Non-pigmented ciliary epithelial cell (primary cell): ENCODE measurements at places on chromosomes 13 and 19.

- peak; percentile 66 for DNase-seq
Observed at GRCh38 chr19:48123907-48124651, 13.5 kb upstream of the PLA2G4C start.

GRCh38 chr13:43019811-43020210, 3.6 kb upstream of the DNAJC15 start:
- no peak for DNase-seq

DNA sequence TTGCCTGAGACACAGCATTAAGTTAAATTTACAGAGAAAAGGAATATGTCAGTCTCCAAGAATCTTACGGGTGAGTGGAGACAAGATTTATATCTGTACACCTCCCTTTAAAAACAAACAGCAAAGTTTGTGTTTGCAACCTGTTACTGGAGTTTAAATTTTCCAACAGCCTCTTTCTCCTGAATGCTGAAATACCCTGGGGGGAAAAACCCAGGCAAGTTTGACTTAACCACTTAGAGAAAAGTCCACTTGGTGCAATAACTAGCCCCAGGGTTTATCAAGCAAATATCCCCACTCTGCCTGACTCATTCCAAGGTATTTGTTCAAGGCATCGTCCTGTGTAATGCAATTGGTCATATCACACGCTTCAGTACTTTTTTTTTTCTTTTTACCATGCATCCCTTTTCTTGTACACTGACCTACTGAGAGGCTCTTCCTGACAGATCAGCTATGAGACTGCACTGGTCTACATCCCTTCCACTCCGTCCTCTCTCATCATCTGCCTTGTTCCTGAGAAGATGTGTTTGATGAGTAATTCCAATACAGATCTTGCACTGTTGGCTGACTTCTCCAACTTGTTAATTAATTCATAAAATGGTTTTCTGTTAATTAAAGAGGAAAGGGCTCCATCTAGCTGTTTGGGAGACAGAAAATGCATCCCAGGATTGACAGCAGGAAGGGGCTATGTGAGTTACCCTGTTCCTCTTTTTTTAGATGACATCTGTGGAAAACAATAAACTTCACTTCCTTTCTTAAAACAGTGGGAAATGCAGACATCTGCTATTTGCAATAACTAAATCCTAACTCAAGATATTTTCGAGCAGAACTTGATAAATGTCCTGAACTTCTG, 212.5 kb upstream of the IRS2 start:
- DNase-seq = peak; percentile 92

- no peak for DNase-seq
Observed at GRCh38 chr13:18948012-18948663, 233.5 kb downstream of the TUBA3C start.

DNA sequence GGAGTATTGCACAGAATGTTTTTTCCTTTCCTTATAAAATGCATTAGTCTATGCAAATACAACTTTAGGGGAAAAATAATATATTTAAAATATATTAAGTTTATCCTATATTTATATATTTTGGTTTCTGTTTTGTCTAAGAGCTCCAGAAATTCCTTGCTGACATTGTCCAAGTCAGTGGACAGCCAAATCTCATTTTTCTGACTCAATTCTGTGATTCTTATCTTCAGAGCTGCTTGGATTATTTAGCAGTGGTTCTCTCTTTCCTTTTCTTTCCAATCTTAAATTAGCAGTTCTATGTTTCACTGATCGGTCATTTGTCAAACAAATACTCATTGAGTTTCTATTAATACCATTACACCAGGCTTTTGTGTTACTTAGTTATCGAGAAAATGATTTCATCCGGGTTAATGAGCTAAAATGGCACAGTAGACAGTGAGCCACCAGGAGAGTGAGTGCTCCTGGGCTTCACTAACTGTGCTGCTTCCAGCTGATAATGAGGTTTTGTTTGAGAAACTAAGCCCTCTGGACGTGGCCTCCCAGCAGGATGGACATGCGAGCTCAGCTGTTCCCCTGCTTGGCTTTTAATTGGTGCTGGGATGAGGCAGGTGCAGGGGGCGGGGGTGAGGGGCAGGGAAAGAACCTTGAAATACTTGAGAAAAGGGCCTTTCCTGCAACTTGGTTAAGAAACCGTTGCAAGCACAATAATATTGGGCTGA, 44.0 kb downstream of the ATP11A start:
- DNase-seq = no peak

DNA sequence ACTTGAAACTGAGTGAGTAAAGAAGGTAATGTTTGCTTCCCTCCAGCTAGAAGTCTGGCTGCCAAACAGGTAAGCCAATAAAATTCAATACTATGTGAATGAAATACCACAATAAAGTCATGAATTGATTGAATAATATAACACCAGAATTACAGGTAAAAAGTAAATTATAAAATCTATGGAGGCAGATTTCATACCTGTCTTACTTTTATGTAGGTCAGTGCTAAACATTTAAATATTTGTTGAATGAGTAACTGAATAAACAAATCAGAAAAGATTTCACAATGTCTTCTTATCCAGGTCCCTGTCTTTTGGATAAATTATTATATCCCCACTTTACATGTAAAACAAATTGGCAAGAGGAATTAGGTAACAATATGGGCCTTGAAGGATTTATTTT, 62.7 kb downstream of the MICU2 start:
- DNase-seq = no peak

DNA sequence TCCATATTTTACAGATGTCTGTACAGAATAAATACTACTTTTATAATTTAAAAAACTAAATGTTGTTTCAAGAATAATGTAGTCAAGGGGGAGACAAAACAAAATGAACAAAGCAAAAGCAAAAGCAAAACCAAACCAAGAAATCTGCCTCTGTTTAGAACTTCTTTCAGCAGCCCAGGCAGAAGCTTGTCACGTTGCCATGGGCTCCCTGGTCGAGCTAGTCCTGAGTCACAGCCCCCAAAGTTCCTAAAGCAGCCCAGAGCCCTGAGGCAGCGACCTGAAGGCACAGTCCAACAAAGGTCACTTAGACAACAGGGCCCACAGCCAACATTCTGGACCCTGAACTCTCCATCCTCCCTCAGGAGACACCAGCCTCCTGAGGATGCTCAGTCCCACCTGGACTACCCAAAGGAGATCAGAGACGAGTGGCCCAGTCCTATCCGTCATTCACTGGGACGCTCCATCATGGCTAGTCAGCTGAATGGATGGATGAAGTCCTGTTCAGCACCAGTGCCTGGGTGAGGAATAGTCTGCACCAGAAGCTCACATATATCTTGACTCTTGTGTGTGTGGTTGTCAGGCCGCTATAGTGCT, 41.7 kb downstream of the SIAH3 start:
- no peak for DNase-seq

DNA sequence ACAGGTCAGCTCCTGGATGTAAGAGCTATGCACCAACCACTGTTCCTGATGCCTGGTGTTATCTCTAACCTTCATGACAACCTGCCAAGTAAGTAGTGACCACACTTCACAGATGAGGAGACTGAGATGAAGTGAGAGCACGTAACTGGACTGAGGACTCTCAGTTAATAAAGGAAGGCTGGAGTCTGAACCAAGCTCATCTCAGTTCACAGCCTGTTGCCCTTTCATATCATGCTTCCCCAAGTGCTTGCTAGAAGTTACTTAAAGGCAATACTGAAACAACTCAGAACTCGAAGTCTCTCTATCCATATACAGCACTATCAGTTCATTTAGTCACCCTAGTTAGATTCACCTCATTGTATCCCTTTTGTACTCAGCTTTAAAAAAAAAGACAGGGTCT, 119.7 kb downstream of the ABCC4 start:
- no peak for DNase-seq

DNA sequence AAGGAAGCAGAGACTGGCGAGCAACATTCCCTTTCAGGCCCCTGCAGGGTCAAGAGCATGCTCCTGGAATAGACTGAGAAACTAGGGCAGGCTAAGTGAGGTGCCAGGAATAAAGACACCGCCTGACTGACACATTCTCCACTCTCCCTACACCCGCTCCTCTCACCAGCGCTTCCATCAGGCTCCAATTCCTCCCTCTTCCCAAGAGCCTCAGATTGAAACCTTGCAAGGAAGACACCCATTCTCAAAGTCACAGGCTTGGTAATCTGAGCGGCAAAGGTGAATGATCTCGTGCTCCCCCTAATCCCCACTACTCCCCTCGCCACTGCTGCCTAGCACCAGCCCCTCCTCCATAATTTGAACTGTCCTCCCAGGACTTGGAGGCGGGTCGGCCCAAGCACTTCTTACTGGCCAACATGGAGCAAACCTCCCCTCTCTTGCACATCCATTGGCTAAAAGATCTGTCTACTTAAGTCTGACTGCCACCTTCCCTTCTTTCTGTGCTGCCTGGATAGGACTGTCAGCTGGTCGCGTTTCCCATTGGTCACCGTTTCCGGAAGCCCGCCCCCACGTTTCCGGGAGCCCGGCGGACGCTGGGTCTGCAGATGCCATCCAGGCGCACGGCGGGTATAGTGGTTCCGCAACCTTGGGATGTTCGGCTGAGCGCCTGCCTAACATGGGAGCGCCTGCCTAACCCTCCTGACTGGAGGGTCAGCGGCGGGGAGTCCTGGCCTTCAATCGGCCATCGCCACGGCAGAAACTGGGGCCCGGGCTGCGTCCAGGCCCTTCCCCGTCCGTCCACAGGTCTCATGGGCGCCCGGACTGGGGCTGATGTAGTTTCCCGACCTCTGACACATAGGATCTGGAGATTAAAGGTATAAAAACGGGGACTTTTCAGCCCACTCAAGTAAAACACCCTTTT, 33.6 kb downstream of the ZNF383 start:
- DNase-seq = peak; percentile 99

- DNase-seq = no peak
Observed at GRCh38 chr19:4018140-4018613, 10.6 kb downstream of the PIAS4 start.

DNA sequence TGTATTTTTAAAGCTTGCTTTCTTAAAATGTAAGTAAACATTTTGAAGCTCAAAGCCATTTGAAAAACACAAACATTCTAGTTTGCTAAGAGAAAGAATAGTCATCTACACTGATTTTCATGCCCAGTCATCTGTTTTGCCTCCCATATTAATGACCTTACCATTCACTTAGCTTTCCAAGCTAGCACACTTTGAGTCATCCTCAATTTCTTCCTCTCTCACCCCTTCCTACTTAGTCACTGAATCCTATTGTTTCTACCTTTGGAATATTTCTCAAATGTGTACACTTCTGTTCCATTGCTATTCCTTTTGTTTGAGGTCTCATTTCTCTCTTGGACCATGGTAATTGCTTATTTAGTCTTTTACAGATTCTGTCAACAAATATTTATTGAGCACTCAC, 7.3 kb upstream of the HS6ST3 start:
- no peak for DNase-seq

GRCh38 chr13:110262508-110263291, 44.3 kb downstream of the COL4A1 start:
- no peak for DNase-seq

GRCh38 chr13:49607761-49608160, 20.5 kb upstream of the ARL11 start:
- no peak for DNase-seq

GRCh38 chr13:60583196-60583888, 186.3 kb downstream of the TDRD3 start:
- DNase-seq = no peak

- DNase-seq = no peak
Observed at GRCh38 chr19:58300620-58301019, 4.6 kb upstream of the ERVK3-1 start.

GRCh38 chr13:23050126-23050525, 130.7 kb upstream of the SGCG start:
- DNase-seq = no peak

DNA sequence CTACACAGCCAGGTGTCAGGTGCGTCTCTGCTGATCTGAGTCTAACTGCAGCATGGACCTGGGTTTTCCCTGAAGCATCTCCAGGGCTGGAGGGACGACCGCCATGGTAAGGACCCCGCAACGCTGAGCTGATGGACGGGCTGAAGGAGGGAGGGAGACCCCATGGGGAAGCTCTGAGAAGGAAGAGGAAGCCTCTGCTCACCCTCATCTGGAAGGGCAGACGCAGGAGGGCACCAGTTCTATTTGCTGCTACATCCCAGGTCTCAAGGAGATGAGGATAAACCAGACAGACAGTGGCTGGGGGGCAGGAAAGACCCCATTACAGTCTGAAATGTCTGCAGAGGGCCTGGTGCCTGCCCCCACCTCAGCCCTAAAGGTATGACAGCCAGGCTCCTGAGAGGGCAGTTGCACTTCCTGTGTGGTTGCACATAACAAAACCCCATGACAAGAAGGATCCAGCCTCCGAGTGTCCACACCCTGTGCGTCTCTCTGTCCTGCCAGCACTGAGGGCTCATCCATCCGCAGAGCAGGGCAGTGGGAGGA, at the start of gene LILRA2:
Gene LILRA2 (plus strand): TSS at position 461 of the 543 bp plus-strand sequence. CDS start 89 bp downstream, outside the sequence.
- DNase-seq = no peak

DNA sequence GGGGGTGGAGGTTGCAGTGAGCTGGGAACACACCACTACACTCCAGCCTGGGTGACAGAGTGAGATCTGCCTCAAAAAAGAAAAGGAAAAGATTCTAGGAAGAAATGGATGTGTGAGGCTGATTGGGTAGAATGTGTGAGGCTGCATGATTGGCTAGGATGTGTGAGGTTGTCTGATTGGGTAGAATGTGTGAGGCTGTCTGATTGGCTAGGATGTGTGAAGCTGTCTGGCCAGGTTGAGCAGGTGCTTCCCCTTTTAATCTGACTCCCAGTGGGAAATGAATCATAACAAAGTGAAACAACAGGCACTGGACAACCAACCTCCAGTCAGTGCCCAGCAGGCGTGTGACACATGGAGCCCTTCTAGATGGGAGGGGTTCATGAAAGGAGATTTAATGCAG, 14.7 kb downstream of the C13orf46 start:
- DNase-seq = no peak

DNA sequence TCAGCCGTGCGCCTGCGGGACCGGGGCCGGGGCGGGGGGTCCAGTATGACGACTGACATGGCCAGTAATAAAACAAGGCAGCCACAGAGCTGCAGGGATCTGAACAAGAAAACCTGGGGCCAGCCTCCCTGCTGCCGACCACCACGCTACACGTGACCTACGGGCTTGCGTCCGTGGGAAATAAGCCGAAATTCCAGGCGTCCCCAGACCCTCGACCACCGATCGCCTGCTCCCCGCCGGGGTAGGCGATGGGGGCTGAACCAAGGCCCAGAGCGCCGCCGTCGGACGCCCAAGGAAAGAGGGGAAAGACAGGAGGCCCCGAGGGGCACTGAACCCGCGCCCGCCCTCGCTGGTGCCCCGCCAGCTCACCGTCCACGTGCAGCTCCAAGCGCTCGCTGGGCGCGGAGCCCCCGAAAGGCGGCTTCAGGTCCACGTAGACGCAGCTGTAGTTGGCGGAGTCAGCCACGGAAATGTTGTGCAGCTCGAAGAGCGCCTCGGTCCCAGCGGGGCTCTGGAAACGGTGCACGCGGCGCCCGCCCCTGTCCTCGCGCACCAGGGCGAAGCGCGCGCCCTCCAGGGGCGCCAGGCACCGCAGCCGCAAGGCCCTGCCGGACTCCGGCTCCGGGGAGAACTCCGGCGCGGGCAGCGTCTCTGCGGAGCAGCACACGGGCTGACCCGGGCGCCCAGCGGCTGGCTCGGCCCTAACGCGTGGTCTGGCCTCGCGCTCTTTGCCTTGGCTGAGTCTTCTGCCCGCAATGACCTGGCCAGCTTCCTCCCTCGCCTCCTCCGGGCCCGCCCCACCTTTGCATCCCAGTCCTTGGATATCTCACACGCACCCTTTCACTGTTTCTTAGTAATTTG, 3.1 kb downstream of the A1BG start:
- no peak for DNase-seq

- DNase-seq = no peak
Observed at GRCh38 chr13:41325752-41326151, 14.7 kb downstream of the NAA16 start.
